ENCODE measurements at places on chromosomes 2 and 18.

GRCh38 chr18:10563886-10564285 is 38.1 kb downstream of the NAPG start:
- DNase-seq, result no peak

GRCh38 chr2:68879296-68879695 is 8.1 kb upstream of the BMP10 start:
- no peak for DNase-seq

DNA sequence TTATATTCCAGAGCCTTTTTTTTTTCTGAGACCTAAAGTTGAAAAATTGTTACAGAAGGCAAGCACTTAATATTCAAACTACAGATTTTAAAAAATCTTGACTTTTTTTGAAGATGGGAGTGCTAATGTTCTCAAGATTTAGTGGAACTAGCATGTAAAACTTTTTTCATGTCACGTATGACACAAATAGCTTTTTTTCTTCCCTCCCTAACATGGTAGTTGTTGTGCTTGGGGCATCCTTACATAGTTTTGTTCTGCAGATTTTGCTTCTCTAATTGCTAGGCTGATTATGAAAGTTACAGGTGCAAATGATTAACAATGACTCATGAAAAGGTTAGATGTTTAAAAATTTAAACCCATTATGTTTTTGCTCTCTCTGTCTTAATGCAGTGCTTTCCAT is 3.0 kb downstream of the EML6 start:
- DNase-seq, result no peak

DNA sequence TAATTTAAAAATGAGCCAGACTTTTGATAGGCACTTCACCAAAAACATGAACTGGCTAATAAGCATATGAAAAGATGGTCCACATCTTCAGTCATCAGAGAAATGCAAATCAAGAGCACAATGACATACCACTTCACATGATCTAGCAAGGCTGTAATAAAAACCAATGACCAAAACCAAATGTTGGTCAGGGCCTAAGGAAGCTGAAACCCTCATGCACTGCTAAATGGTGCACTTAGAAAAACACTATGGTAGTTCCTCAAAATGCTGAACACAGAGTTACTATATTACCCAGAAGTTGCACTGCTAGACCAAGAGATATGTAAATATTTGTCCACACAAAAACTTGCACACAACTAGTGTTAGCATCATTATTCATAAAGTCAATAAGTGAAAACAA is 504.9 kb upstream of the SOX11 start:
- DNase-seq, result no peak

DNA sequence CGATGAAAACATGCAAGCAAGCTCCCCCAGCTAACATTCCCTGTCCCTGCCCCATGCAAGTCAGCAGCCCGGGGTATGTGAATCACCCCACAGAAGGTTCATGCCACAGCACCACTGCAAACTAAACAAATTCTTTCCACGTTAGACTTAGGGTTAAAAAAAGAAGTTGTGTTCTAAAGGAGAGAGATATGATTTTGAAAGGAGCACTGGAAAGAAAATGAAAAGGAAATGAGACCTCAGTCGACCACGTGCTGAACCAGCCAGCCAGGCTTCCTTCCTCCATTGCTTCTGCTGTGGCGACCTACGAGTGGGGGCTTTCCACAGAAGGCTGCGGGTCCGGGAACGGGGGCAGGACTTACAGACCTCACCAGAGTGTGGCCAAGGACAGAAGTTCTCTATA is 52.0 kb downstream of the ARL4C start:
- no peak for DNase-seq

DNA sequence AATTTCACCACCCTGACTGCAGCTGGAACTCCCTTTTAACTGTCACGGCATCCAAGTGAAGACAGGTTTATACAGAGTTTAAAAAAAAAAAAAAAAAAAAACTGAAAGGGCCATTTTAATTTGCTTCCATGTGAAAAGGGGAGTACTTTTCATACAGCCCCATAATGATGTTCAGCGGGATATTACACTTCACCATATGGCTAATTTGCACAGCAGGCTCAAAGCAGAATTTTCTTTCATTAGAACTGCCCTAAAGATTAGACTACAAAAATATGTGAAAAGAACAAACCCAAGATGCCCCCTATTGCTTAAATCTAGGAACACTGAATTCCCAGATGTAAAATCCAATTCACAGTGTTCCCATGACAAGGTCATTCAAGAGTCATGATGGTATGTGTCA is 301.8 kb downstream of the EXOC6B start:
- DNase-seq, result no peak

- no peak for DNase-seq
Measured at GRCh38 chr2:70626254-70626990, 72.8 kb upstream of the TGFA start.

- DNase-seq, result no peak
Measured at GRCh38 chr2:217870528-217871011, 132.2 kb downstream of the TNS1 start.

DNA sequence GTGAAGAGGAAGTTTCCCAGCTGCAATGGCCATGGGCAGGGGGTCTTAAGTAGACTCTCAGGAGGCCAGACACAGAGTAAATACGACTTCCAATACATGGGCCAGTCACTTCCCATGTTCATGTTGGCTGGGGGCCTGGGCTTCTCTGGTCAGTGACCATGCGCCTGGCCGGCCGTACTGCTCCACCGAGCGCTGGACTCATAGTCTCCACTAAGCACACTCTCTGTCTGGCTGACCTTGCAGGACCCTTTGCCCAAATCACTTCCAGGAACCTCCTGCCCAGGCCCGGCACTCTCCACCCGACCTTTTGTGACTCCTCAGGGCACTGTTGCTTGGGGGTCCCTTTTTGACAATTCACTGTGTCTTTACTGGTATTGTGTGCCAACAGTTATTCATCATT is 69.3 kb downstream of the SOWAHC start:
- DNase-seq, result no peak

GRCh38 chr2:100422320-100423055 is 5.0 kb upstream of the CHST10 start:
- DNase-seq, result no peak

- DNase-seq, result no peak
Measured at GRCh38 chr2:223187256-223187655, 135.3 kb downstream of the KCNE4 start.

GRCh38 chr2:44759823-44760222 is 181.7 kb upstream of the SIX3 start:
- no peak for DNase-seq

Measured in GM10248 (cell line).